ENCODE measurements at places on chromosomes 6 and 20.
A peak's percentile ranks its signal among the peaks of the same experiment; 100 is the strongest.

DNA sequence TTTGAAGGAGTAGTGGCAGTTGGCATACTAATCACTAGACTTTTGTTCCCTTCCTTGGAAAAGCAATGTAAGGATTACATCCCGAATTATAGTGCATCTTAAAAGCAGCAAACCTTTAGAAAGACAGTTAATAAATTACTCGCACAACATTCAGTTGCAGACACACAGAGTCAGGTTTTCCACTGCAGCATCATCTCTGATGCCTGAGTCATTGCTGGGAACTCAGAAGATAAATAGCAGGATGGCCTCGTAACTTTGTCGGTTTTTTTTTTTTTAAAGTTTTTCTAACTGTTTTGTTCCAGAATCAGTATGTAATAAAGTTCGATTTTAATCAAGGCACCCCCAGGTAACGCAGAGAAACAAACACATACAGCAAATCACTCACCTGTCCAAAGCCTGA is 34.3 kb downstream of the GJA10 start:
- no peak for DNase-seq

DNA sequence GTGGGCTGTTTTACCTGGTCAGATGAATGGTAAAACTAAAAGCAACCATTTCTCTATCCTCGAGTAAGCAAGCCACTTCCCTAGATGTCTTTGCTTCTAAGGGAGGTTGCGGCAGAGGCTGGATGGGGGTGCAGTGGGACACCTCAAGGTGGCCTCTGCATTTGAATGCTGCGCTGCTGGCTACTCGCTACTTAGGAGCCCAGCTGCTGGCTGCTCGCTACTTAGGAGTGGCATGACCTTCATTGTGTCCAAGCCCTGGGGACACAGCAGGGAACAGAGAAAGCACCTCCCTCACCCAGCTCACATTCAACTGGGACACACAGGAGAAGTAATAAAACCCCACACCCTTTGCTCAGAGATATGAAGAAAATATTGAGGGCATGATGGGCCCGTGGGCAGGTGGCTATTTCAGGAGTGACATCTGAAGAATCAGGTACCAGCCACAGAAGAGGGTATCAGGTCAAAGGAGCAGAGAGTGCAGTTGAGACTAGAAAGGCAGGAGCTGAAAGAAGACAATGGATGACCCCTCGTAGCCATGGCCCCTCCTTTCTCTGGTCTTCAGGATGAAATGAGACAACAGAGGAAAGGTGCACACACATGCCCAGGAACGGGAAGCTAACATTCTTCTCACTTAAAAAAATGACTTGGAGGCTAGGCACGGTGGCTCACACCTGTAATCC is 149.4 kb downstream of the ZMYND8 start:
- no peak for DNase-seq

- peak; percentile 93 for DNase-seq
These were observed 9.5 kb upstream of the HLA-DOA start for GRCh38 chr6:33018904-33019303.

- no peak for DNase-seq
These were observed 89.7 kb upstream of the RNF217 start for GRCh38 chr6:124872361-124873065.

GRCh38 chr6:78511009-78511408 is 356.3 kb upstream of the IRAK1BP1 start:
- DNase-seq = no peak

DNA sequence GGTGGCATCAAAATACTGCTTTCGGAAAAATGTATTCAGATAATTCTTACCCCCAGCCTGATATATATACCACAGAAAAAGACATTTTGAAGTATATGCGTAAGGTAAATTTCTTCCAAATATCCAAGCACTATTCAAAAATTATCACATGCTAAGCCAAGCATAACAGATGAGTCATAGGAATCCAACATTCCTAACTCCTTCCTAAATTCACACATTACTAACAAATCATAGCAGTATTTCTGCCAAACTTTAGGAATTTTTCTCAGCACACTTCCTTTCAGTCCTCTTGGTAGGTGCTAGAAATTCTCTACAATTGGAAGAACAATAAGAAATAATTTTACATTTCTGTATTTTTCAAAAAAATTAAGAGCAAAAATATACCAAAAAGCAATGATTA is 417.5 kb downstream of the EYS start:
- DNase-seq = no peak

- DNase-seq = no peak
These were observed 69.4 kb downstream of the GFOD1 start for GRCh38 chr6:13417954-13418353.

GRCh38 chr6:108653949-108654348 is 93.2 kb downstream of the FOXO3 start:
- no peak for DNase-seq

- no peak for DNase-seq
These were observed 12.0 kb upstream of the MAPRE1 start for GRCh38 chr20:32807706-32808105.

- DNase-seq = peak; percentile 74
These were observed 577 bp downstream of the LSM14B start for GRCh38 chr20:62122654-62123449.

DNA sequence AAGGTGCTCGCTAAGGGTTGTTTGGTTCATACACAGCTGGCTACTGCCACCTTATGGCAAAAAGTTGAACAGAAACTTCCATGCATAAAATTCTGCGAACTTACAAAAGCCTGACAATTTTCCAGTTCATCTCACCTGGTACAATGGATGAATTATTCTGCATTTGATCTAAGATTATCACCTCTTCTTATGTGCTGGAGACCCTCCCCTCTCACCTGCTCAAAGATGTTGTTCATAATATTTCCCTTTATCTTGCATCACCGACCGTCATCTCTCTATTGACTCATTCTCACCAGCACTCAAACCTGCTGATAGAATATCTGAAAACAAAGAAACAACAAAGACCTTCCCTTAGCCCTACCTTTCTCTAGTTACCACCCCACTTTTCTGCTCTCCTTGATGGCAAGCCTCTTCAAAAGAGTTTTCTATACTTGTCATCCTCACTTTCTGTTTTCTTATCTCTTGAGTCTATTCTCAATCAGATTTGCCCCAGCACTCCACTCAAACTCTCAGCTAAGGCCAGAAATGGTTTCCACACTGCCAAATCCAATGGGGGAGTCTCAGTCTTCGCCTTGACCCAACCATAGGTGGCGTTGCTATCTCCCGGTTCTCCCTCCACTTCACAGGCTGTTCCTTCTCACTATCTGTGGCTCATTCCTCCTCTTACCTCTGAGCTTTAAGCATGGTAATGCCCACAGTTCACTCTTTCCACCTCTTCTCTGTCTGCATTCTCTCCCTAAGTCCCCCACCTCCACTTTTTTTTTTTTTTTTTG is 25.8 kb downstream of the SNRNP48 start:
- peak; percentile 68 for DNase-seq

GRCh38 chr6:129608886-129609537 is 101.0 kb downstream of the ARHGAP18 start:
- no peak for DNase-seq

DNA sequence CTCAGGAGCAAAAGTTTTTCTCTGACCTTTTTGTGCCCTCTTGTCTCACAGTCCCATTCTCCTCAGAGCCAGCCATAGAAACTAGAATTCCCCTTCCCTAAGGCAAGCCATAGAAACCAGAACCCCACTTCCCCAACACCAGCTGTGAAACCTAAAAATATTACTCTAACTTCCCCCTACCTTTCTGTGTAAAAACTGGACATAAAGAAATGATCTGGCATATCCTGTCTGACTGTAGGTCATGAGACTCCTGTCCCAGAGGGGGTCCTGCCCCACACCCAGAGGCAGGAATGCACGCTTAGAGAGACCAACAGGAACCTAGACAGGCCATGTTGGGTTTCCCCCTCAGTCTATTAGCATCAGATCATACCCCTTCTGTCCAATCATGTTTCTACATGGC is 140.6 kb upstream of the SLC22A16 start:
- no peak for DNase-seq

GRCh38 chr20:4637081-4637797 is 84.5 kb upstream of the PRND start:
- no peak for DNase-seq

DNA sequence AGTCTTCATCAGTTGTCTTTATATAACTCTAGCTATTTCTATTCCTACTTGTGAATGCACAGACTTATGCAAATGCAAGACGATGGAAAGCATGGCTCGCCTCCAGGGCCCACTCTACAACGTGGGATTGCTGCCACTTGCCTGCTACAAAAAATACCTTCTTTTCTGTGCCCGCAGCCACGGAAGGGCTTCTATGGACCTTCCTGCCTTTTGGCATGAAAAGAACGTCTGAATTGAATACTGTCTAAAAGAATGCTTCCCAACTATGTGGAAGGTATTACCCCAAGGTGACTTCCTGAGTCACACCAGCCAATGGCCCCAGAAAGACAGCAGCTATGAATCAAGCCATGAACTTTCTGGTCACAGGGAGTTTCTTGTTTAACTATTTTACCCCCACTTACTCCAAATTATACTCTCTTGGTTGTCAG is 261.2 kb downstream of the HIVEP2 start:
- DNase-seq = no peak

GRCh38 chr6:101276066-101276465 is 117.4 kb upstream of the GRIK2 start:
- DNase-seq = no peak

DNA sequence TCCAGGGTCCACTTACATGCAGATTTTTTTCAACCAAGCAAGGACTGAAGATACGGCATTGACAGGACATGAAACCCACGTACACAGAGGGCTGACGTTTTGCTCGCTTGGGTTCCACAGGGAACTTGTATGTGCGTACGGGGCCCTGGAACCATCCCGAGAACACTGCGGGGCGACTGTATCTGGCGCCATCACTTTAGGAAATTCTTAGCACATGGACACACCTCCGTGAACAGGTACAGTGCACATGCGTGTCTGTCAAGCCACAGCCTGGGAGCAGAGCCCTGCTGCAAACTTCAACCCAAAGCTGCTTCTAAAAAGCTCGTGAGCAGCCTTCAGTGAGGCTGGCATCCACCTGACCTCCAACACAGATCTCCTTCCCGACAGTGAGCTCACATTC is 37.3 kb downstream of the TAF4 start:
- no peak for DNase-seq

DNA sequence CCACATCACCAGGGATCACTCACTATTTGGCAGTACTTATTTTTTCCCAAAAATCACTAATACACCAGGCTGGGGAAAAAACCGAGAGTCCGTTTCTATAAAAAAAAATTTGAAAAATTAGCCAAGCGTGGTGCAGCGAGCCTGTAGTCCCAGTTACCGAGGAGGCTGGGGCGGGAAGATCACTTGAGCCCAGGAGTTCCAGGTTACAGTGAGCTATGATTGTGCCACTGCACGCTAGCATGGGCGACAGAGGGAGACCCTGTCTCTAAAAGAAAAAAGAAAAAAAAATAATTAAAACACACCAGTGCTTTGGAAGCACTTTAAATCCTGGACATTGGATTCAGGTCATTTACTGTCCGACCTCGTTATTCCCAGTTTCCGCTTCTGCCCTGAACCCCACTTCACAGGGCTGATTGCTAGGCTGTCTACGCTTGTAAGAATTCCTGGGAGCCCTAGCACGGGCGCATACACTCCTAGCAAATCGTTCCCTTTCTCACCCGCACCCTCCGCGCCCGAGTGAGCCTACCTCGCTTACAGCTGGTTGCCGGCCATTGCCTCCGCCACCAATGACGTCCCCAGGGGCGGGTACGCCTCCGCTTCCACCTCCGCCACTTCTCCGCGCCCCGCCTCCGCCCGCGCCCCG is at the start of gene TPMT:
TSS of gene TPMT (minus strand) at position 571 of the 643 bp plus-strand sequence. CDS start 5,950 bp downstream, outside the sequence.
- DNase-seq = no peak

GRCh38 chr6:26022132-26022472 is 59.5 kb downstream of the TRIM38 start:
- DNase-seq = no peak

GRCh38 chr20:33730946-33731692 is 677 bp upstream of the ZNF341 start:
- DNase-seq = peak; percentile 25

GRCh38 chr20:42510686-42511085 is 679.0 kb downstream of the PTPRT start:
- no peak for DNase-seq

GRCh38 chr6:125312950-125313349 is 11.2 kb upstream of the HDDC2 start:
- no peak for DNase-seq

DNA sequence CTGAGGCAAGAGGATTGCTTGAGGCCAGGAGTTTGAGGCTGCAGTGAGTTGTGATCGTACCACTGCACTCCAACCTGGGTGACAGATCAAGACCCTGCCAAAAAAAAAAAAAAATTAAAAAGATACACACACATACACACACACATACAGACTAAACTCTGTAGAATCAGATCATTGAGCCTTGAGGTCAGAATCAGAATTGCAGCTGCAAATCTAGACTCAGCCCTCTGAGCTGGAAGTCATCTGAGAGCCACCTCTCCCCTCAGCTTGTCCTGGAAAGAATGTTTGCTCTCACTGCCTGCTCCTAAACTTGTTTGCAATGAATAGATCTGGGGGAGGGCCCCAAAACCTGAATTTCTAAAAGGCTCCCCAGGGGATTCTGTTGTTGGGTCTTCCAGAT is 41.4 kb upstream of the ANGPT4 start:
- no peak for DNase-seq

GRCh38 chr6:21603082-21603952 is 9.8 kb downstream of the SOX4 start:
- no peak for DNase-seq

DNA sequence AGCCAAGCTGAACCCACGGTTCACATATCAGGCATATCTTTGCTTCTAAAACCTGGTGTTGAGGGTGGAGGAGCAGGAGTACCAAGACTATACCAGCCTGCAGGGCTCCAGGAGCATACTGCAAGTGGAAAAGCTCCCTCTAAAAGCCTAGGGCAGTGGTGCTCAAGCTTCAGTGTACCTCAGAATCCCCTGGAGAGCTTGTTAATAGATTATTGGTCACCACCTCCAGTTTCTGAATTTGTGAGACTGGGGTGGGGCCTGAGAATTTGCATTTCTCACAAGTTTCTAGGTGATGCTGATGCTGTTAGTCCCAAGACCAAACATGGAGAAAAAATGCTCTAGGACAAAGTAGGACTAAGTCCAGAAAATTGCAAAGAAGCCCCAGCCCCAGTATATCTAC is 65.4 kb downstream of the FILIP1 start:
- DNase-seq = no peak

- no peak for DNase-seq
These were observed 132.9 kb upstream of the MCHR2 start for GRCh38 chr6:100126790-100127484.
